ENCODE measurements at places on chromosomes 2 and 18. TPM values are rescaled to one million over a fixed set of nuclear protein-coding genes. Genes with fewer than 3 reads are reported as not detected.
A peak's percentile ranks its signal among the peaks of the same experiment; 100 is the strongest.

- peak; percentile 93 for DNase-seq
Measured at GRCh38 chr2:231673348-231673770, 35.0 kb upstream of the PTMA start.

DNA sequence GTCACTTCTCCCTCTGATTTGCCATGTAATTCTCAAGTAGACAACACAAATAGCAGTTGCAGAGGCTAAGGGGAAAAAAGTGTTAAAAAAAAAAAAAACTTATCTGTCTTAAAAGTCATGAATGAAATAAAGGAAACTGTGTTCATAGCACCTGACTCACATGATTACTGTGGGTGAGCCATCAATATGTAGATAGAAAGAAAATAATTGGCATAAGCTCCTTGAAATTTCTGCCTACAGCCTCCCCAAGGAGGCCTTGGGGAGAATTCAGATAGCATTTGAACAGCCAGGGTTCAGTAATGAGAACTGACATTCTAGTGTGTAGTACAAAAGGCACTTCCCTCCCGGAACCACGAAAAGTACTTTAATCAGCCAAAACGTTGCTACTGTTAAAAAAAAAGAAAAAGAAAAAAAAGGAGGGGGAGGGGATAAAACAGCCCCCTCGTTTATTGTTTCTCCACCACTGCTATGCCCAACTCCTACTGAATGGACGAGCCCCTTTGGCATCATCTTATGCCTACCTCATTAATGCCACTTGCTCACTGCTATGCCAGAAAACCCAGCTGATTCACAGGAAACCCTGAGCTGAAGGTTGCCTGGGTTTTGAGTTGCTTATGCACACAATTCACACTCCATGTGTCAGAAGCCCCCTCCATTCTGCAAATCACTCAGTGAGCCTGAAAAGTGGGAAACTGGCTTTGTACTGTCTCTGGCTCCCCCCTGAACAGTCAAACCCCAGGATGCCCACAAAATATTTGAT is 65.5 kb upstream of the KLF7 start:
- no peak for DNase-seq

DNA sequence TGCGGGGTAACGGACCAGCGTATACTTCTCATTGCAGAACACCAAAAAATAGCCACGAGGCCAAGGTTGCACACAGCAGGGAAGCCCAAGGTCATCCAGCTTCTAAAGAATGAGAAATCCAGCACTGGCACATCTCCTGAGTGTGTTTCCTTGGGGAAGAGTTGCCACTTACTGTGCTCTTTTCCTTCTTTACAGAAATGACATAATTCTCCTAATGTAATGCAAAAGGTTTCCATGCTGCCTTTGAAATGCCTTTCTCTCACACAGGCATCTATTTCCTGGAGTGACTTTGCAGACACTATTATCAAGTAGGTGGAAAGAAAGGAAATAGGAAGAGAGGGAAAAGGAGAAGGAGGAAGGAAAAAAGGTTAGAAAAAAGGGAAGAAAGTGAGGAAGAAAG is 862.1 kb upstream of the CELF4 start:
- DNase-seq, result no peak

The SLC30A3 gene
- 0.58 TPM for total RNA-seq

DNA sequence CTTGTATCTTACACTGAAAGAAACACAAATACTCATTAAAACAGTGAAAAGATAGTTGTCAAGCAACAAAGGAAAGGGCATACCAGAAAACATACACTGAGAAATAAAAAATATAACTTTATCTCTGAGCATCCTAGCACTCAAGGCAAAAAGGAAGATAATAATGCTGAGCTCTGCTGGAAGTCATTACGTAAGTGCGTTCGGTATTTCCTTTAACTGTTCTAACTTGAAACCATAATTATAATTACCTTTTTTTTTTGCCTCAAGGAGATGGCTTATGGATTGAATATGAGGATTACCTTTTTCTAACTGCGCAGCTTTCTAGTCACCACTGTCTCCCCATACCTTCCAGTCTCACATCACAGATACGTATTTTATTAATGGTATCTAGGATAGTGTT is 308.1 kb downstream of the GBX2 start:
- DNase-seq, result no peak

GRCh38 chr18:57436191-57436964 is 1.2 kb downstream of the ONECUT2 start:
- DNase-seq, result no peak

GRCh38 chr2:47339745-47340541 is 63.0 kb upstream of the MSH2 start:
- no peak for DNase-seq

The KIAA2012 gene
- total RNA-seq, result not detected

GRCh38 chr2:3447789-3448317 is 68.4 kb downstream of the TRAPPC12 start:
- DNase-seq, result no peak

DNA sequence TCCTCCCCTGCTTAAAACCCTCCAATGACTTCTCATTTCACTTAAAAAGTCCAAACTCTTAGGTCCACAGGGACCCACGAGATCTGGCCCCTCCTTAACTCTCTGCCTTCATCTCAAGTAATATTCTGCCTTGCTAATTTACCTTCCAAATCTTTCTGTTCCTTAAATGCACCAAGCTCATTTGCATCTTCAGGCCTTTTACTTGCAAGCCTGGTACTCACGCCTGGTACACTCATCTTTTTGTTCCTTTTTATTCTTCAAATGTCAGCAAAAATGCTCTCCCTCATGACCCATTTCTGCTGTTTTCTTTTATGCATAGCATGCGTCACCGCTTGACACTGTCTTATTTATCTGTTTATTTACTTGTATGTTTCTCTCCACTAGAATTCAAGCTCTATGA is 2.7 kb upstream of the WIPF1 start:
- DNase-seq, result no peak

The PTH2R gene
- not detected for total RNA-seq
